ENCODE measurements at places on chromosomes 16 and 17. TPM values are rescaled to one million over a fixed set of nuclear protein-coding genes. Genes with fewer than 3 reads are reported as not detected.
A peak's percentile ranks its signal among the peaks of the same experiment; 100 is the strongest.

Gene TEKT5
- total RNA-seq, result not detected

GRCh38 chr17:79707931-79708891, 22.5 kb upstream of the ENPP7 start:
- H3K27me3 ChIP-seq, result no peaks in the 10 kb centered on the region
- DNase-seq, result peak; percentile 79
- H3K4me1 ChIP-seq, result no peaks in the 10 kb centered on the region
- H3K27ac ChIP-seq, result no peak overlapping the region

DNA sequence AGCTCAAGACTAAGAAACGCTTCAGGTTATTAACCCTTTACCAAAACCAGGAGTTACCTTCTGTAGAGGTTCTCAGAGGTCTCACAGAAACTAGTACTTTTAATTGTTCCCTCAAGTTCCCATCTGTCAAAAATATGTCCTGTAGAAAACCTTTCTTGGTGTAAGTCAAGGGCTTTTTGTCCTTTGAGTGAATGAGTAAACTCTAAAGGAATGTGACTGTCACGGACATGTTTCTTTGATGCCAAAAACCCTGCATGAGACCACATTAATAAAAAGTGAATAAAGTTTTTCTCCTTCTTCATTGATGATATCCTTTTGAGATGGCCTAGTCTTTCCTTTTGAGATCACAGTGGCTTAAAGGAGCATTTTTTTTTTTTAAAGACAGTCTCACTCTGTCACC, 102.9 kb downstream of the NLK start:
- no peaks in the 10 kb centered on the region for H3K4me1 ChIP-seq
- DNase-seq, result no peak
- no peak overlapping the region for H3K27ac ChIP-seq
- H3K27me3 ChIP-seq, result no peaks in the 10 kb centered on the region

DNA sequence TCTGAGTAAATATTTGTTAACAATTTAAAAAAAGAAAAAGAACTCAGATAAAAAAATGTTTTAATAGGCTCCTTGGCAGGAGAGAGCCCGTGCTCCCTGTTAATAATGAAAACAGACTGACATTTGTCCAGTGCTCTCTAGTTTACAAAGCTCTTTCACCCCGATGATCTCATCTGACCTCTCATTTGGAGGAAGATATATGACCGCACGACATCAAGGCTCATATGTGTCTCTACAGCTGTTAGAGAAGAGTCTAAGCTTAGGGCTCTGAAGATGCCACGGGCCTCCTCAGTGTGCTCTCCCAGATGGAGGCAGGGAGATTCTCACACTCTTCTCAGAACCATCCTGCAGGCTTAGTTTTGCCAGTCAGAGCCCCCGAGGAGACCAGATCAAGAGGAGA, 280.8 kb upstream of the IRX5 start:
- no peak overlapping the region for H3K4me3 ChIP-seq
- DNase-seq, result no peak
- no peak overlapping the region for H3K27ac ChIP-seq

Gene KCNH4
- total RNA-seq, result not detected

- no peaks in the 10 kb centered on the region for H3K27me3 ChIP-seq
- no peak overlapping the region for H3K27ac ChIP-seq
- H3K4me1 ChIP-seq, result no peaks in the 10 kb centered on the region
Observed at GRCh38 chr16:28933171-28933570, 1.4 kb downstream of the CD19 start.

GRCh38 chr17:45987706-45988105, 11.3 kb upstream of the STH start:
- no peak for DNase-seq
- H3K27ac ChIP-seq, result no peak overlapping the region
- no peak overlapping the region for H3K4me3 ChIP-seq
- no peaks in the 10 kb centered on the region for H3K27me3 ChIP-seq
- H3K4me1 ChIP-seq, result no peaks in the 10 kb centered on the region
- no peaks in the 10 kb centered on the region for H3K36me3 ChIP-seq
